Kidney epithelial cell (primary cell): ENCODE measurements at places on chromosomes 3 and 15. TPM values are rescaled to one million over a fixed set of nuclear protein-coding genes. Genes with fewer than 3 reads are reported as not detected.

Gene THOC7
- 59.5 and 66.7 TPM in 2 replicates for total RNA-seq

Gene BLOC1S6
- total RNA-seq = 70.2 and 71.4 TPM in 2 replicates

Gene GABRB3
- total RNA-seq = 0.21 and 0.96 TPM in 2 replicates

Gene GPR87
- 16.4 and 16.7 TPM in 2 replicates for total RNA-seq

Gene CD200
- 19.2 and 19.3 TPM in 2 replicates for total RNA-seq

Gene GOLGA6D
- total RNA-seq = not detected in 2 replicates

Gene CCK
- 0.42 and 0.68 TPM in 2 replicates for total RNA-seq

Gene VPS18
- total RNA-seq = 66.0 and 69.4 TPM in 2 replicates

Gene DNAH12
- total RNA-seq = 0.41 TPM in 1 of 2 replicates, not detected in the other

Gene EPHA3
- total RNA-seq = 0.04 and 0.07 TPM in 2 replicates

Gene TTC21A
- total RNA-seq = 2.3 and 6.7 TPM in 2 replicates

Gene IL17RE
- total RNA-seq = 2.8 and 3.6 TPM in 2 replicates

Gene WNT5A
- total RNA-seq = 10.7 and 16.4 TPM in 2 replicates

Gene SERINC4
- 0.46 TPM in 1 of 2 replicates, not detected in the other for total RNA-seq

Gene ITPKA
- total RNA-seq = 115 and 117 TPM in 2 replicates

Gene CCDC54
- total RNA-seq = not detected in 2 replicates

Gene LMAN1L
- not detected in 2 replicates for total RNA-seq

Gene AHSG
- not detected in 2 replicates for total RNA-seq

Gene STRIT1
- not detected in 2 replicates for total RNA-seq

Gene COL8A1
- total RNA-seq = 24.4 TPM in 2 replicates

Gene IQCF6
- total RNA-seq = not detected in 2 replicates

Gene RSL24D1
- total RNA-seq = 106 and 113 TPM in 2 replicates

Gene GOLGA8T
- total RNA-seq = 0.27 TPM in 1 of 2 replicates, not detected in the other

Gene PLA2G4E
- not detected in 2 replicates for total RNA-seq

Gene ANKUB1
- not detected in 2 replicates for total RNA-seq

Gene AMOTL2
- 191 and 200 TPM in 2 replicates for total RNA-seq

Gene SLC28A2
- not detected in 2 replicates for total RNA-seq

Gene PPP1R14D
- not detected in 2 replicates for total RNA-seq

Gene FOXL2NB
- 2.2 and 2.7 TPM in 2 replicates for total RNA-seq
